Panc1 (cell line): ENCODE measurements at places on chromosomes 6 and 20. TPM values are rescaled to one million over a fixed set of nuclear protein-coding genes. Genes with fewer than 3 reads are reported as not detected.
A peak's percentile ranks its signal among the peaks of the same experiment; 100 is the strongest.

DNA sequence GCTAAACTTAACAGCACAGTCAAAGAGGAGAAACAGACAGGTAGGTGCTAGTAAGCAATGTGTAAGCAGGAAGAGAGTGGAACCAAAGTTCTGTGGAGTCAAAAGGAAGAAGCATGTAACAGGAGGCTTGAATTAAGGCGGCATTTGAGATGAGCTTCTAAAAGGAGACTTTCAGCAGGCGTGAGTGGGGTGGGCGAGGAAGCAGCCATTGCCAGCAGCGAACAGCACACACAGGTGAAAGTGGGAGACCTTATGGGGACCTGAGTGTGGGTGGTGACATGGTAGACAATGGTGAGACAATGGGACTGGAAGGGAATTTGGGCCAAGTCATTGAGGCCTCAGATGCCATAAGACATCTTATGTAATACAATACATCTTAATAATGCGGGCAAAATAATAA, 195.0 kb downstream of the PAX1 start:
- no peak for DNase-seq

GRCh38 chr6:43801495-43802181, 31.6 kb downstream of the VEGFA start:
- DNase-seq, result no peak

Gene PHF3
- total RNA-seq, result 40.0 TPM

Gene ARMC2
- 9.3 TPM for total RNA-seq

GRCh38 chr20:2002365-2002764, 8.5 kb upstream of the PDYN start:
- DNase-seq, result no peak

DNA sequence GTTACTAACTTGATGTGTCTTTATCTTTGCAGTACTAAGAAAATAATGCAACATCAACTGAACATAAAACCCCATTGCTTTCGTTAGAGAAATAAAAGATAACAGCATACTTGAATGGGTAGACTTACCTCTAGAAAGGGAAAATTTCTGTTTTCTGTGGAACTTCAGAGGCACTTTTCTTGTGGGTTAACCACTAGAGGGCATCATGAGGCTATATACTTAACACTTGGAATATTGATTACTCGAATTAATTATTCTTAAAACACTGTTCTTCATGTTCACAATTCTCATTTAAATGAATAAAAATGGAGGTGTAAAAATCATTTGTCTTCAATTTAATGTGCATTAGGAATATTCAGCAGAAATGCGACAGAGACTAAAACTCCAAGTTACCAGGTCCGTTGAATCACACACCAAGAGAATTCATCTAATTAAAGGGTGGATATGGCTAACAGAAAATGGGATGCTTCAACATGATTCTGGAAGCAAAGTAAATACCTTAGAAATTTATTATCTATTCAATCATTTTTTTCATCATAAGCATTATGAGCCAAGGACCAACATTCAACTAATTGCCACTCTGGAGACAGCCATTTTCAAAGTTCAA, 330.8 kb upstream of the PREP start:
- no peak for DNase-seq

Gene LZTS3
- total RNA-seq, result 5.2 TPM

Gene CASS4
- total RNA-seq, result 0.15 TPM

GRCh38 chr20:44431502-44432234, 44.0 kb upstream of the TTPAL start:
- no peak for DNase-seq

Gene CST2
- total RNA-seq, result not detected

DNA sequence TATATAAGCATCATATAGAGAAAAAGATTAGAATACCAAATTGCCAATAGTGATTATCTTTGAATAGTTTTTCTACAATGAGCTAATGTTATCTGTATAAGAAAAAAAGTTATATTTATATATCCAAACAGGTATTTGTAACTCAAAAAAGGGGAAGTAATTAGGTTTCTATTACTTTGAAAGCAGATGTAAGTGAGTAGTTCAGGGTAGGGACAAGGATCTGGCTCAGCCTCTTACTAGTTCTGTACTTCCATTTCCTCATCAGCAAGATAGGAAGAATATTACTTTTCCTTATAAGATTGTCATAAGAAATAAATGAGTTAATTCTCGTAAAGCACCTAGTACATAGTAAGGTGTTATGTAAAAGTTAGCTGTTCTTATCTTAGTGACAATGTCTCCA, 32.2 kb downstream of the AHI1 start:
- no peak for DNase-seq

GRCh38 chr20:11230999-11231398, 557.2 kb upstream of the JAG1 start:
- no peak for DNase-seq

Gene NR2E1
- 0.13 TPM for total RNA-seq

Gene MUC21
- total RNA-seq, result not detected

Gene ENPP5
- total RNA-seq, result not detected

GRCh38 chr20:56925831-56926170, 296.7 kb downstream of the TFAP2C start:
- DNase-seq, result no peak

Gene PRR18
- 0.23 TPM for total RNA-seq

Gene SF3B5
- 128 TPM for total RNA-seq

GRCh38 chr6:83872386-83873118, 13.1 kb downstream of the CYB5R4 start:
- no peak for DNase-seq

DNA sequence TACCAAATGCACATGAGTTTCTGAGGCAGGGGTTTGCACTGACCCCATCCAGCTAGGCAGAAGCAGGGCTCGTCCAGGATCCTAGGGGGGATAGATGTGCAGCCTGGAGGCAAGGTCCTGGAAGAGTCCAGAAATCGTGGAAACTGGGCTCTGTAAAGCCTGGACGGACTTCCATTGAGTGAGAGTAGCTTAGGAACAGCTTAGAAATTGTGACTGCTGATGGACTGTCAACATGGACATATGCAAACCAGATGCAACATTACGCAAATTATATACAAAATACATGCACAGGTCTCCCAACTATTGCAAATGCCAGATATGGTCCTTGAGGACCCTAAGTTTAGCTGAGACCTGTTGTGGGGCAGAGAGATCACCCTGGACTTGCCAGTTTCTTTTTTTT, 4.8 kb upstream of the EMILIN3 start:
- no peak for DNase-seq

Gene THBD
- total RNA-seq, result 0.26 TPM

- DNase-seq, result no peak
Measured at GRCh38 chr6:32844839-32845383, 1.1 kb upstream of the PSMB8 start.

Gene SCRT2
- not detected for total RNA-seq

GRCh38 chr20:7841291-7841970, 98.8 kb downstream of the HAO1 start:
- DNase-seq, result peak; percentile 20

Gene VWA7
- 4.3 TPM for total RNA-seq

GRCh38 chr6:57267586-57268293, 45.6 kb upstream of the RAB23 start:
- DNase-seq, result peak; percentile 67

Gene SLC12A5
- total RNA-seq, result 11.8 TPM

- no peak for DNase-seq
Measured at GRCh38 chr6:33786736-33787135, 2.2 kb downstream of the LEMD2 start.

DNA sequence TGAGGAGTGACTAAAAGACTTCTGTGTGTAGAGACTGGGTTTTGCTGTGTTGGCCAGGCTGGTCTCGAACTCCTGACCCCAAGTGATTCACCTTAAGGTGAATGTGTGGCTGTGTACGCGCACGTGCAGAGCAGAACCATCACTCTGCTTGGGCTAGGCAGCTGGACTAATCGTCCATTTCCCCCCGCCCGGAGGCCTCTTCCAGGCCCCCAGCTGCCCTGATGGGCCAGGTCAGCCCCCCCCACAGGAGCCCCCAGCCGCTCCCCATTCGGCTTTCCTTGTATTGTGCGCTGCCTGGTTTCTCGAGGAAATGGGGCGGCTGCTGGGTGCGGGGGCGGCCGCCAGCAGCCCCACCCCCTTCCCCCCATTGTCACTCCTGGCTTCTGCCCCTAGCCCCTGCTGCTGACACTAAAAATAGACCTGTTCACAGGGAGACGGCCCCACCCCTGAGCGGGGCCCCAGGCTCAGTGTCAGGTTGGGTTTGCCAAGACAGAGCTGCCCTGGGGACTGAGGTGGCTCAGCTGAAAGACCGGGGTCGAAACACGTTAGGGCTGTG, 24.6 kb upstream of the CSNK2A1 start:
- no peak for DNase-seq

Gene GSTA3
- total RNA-seq, result not detected

Gene SIRPD
- total RNA-seq, result not detected

DNA sequence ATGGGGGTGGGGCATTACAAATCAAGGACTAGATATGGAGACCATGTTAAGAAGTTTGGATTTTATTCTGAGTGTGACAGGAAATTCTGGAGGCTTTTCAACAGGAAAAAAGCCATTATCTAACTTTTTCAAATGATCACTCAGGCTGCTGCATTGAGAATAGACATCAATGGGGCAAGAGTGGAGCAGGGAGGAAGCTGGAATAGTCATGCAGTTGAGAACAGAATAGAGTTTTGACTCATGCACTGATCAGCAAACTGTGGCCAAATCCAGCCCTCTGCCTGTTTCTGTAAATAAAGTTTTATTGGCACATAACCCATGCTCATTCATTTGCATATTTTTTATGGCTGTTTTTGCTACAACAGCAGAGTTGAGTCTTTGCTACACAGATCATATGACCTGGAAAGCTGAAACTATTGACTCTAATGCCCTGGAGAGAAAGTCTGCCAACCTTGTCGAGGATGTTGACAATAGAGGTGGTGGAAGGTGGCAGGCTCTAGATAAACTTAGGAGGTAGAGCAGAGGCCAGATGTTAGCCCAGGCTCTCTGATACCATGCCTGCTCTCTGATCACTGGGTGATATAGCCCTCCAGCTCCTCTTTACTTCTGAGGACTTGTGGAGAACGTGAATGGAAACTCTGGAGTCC, 441.8 kb downstream of the PTPRT start:
- no peak for DNase-seq

Gene RIPOR3
- 92.5 TPM for total RNA-seq

GRCh38 chr6:130593200-130593599, 227.4 kb downstream of the TMEM200A start:
- DNase-seq, result no peak

GRCh38 chr6:88919032-88919431, 44.4 kb downstream of the RNGTT start:
- DNase-seq, result no peak

DNA sequence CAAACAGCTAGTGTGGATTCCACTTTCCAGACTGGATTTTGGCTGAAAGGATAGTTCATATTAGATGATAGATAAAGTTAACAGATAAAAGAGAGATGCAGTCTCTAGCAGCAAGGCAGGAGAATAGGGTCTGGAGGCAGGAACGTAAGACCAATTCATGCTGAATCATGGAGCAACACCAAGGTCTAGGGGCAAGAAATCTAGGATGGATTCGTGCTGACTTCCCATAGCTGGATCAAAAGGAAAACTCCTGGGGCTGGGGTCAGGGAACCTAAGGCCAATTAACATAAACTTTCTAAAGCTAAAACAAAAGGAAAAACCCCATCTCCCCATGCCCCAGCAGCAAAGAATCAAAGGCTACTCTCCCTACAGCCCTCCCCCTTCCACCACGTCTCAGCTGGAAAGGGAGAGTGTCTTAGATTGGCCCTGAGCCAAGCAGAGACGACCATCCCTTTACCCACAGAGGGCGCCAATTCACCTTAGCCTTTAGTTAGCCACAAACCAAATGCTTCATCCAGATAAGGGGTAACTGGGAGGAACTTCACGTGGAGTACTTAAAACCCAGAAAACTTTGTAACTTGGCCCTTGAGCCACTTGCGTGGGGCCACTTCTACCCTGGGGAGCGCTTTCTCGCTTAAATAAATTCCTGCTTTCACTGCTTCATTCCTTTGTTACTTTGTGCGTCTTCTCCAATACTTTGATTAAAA, 7.6 kb downstream of the TREM1 start:
- DNase-seq, result peak; percentile 22

Gene PROKR2
- total RNA-seq, result not detected

DNA sequence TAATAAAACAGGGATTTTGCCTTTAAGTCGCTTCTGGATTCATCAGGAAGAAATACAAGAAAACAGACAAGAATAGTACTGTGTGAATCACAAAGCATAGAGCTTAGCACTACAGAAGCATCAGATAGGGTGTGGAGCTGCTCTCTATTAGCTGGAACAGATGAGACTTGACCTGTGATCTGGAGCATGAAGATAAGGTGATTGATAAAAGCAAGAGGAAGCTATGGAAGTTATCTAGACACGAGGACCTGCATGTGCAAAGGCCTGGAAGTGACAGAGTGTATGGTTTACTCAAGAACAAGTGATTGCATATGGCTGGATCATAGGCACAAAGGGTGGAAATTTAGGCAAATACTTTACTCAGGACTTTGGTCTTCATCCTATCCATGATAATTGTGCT, 112.9 kb upstream of the MLIP start:
- DNase-seq, result no peak

Gene RTF2
- total RNA-seq, result 89.2 TPM

GRCh38 chr6:96227135-96227534, 211.4 kb downstream of the FUT9 start:
- DNase-seq, result no peak

DNA sequence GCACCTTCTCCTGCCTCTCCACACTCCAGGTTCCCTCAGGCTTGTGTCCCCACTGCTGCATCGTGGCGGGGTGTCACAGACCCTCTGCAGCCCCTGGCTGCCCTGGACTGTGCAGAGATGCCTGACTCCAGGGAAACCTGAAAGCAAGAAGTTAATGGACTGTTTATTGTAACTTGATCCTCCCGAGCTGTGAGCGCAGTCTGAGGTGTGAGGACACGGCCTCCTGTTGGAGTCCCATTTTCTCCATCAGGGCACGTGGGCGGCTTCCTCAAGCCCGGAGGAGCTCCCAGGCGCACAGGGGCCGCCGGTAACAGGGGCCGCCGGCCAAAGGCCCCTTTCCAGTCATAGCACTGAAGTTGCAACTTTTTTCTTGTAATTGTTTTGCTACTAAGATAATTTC, 16.9 kb downstream of the RBM38 start:
- DNase-seq, result no peak

Gene NAPB
- total RNA-seq, result 5.8 TPM

Gene RAET1L
- not detected for total RNA-seq

GRCh38 chr6:24445704-24446103, 43.0 kb downstream of the MRS2 start:
- DNase-seq, result no peak

DNA sequence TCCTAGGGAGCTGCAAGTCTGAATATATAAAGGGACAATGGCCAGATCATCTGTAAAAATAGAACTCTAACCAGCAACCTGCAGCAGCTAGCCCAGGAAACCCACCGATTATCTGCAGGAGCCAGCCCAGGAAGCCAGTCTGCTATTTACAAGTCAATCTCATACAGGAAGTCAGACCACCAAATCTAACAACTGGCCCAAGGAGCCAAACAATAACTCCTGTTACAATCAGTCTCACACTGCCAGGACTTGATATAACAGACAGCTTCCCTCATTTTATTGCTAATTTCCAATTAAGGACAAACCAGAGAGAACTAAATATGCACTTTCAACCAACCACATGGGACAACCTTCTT, 14.4 kb upstream of the RIN2 start:
- DNase-seq, result no peak

GRCh38 chr6:138000941-138001340, 106.3 kb downstream of the PERP start:
- no peak for DNase-seq
